Natural killer cell (primary cell): ENCODE measurements at places on chromosomes 7 and 10. TPM values are rescaled to one million over a fixed set of nuclear protein-coding genes. Genes with fewer than 3 reads are reported as not detected.

CFAP70 gene
- total RNA-seq, result 0.28 TPM

DNA sequence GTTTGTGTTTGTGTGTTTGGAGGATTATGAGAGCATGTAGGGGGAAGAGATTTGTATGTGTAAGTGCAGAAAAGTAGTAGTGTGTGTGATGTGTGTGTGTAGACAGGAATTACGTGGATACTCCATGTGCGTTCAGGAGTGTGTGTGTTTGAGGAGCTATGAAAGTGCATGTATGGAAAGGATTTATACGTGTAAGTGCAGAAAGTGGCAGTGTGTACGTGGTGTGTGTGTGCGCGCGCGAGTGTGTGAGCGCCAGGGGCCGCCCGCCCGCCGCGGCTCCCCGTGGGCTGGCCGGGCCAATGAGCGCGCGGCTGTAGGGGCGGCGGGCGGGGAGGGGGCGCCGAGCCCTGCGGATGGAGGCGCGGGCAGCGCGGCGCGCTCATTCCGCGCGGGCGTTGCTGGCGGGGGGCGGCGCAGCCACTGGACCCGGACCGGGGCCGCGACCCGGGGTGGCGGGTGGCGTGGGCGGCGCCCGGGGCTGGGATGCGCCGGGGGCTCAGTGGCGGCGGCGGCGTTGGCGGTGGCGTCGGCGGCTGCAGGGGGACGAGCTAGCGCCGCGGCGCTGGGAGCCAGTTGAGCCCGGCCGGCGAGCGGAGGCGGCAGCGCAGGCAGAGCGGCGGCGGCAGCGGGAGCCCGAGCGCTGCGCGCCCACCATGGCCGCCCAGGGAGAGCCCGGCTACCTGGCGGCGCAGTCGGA is at the start of gene BICC1:
Gene BICC1 (plus strand): TSS at position 382 of the 697 bp plus-strand sequence. CDS start 272 bp downstream, at position 654.
- DNase-seq, result no peak

DNA sequence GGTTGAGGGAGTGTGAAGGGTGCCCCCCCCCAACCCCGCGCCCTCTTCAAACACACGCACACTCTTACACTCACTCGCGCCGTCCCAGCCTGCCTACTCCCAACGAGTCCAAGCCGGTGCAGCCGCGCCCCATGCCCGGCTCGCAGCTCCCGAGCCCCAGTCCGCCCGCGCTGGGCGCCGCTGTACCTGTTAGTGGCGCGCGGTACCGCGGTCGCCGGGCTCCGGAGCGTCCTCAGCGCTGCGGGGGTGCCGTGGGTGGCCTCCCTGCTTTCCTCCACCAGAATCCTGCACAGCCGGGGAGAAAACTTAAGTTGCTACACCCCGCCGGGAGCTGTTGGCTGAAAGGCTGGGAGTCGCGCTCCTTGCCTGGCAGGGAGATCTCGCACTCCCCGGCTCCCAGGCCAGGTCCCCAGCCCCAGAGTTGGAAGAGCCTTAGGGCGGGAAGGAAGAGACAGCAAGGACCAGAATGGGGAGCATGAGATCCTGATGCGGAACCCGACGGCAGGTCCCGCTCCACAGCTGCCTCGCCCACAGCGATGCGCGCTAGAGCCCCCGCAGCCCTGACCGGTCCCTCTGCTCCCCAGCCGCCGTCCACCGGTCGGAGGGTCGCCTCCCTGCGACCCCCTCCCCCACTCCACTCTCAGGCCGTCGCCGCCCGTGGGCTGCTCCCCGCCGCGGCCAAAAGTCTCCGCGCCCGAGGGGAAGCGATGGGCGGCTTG is 863 bp downstream of the ST8SIA6 start:
- peak; percentile 53 for DNase-seq

DNA sequence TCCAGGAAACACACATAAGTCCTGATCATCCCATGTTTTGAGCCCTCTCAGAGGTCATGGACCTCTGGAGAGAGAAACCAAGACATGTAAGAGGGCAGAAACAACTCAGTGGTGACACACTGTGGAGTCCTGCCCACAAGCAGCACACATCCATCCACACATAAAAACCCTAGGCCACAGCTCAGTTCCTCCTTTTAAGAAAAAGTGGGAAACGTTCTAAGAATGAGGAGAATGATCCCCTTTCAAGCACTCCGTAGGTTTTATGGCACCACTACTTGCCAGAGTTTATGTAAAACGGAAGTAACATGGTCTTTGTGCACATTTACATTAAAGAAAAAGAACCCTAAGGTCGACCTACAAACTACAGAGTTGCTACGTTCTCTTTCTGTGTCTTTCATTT is 19.9 kb downstream of the ATAD1 start:
- no peak for DNase-seq

GRCh38 chr10:64306729-64307327 is 785.6 kb downstream of the REEP3 start:
- no peak for DNase-seq

DNA sequence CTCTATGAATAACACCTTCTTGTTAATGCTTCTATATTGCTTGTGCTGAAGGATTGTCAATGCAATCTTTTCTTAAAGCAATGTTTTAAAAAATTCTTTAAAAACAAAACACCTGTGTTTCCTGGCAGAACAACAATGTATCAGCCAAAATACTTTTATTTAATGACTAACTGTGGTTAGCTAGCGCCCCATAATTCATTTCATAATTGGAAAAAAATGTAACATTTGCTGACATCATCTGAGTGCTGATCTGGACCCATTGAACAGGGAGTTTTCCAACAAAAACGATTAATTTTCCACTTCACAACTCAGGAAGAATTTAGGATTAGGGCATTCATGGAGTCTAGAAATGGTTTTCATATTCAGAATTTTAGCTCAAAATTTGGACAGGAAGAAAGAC is 137.6 kb upstream of the CDK6 start:
- DNase-seq, result no peak
